ENCODE measurements at places on chromosomes 6 and 20. TPM values are rescaled to one million over a fixed set of nuclear protein-coding genes. Genes with fewer than 3 reads are reported as not detected.

DNAH8 gene
- 0.03 TPM for total RNA-seq

MYCT1 gene
- total RNA-seq = 1.4 TPM

SLC22A7 gene
- not detected for total RNA-seq

NPEPL1 gene
- 21.8 TPM for total RNA-seq

TRAPPC3L gene
- total RNA-seq = not detected

APOBEC2 gene
- not detected for total RNA-seq

EFHC1 gene
- total RNA-seq = 13.8 TPM

RBM24 gene
- 2.7 TPM for total RNA-seq

ARMC12 gene
- not detected for total RNA-seq

GRCh38 chr20:57438552-57438951, 47.4 kb downstream of the RBM38 start:
- H3K27ac ChIP-seq = peak overlapping the region; percentile 90
- H3K4me3 ChIP-seq = no peak overlapping the region
- no peak for DNase-seq
- no peaks in the 10 kb centered on the region for H3K36me3 ChIP-seq
- H3K4me1 ChIP-seq = peaks cover 42% of the 10 kb centered on the region

DNA sequence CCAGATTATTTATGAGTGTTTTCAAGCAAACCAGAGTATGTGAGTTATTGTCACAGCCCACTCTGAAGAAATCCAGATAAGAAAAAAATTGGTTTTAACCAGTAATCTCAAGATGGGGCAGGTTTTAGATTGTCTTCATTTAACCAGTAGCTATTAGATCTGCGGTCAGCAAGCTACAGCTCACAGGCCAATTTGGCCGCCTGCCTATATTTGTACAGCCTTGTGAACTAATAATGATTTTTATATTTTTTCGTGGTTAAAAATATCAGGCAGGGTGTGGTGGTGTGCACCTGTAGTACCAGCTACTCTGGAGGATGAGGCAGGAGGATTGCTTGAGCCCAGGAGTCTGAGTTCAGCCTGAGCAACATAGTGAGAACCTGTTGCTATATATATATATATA, 5.0 kb downstream of the FAM209B start:
- H3K36me3 ChIP-seq = no peaks in the 10 kb centered on the region
- no peaks in the 10 kb centered on the region for H3K27me3 ChIP-seq
- no peak overlapping the region for H3K27ac ChIP-seq

- DNase-seq = no peak
- H3K27me3 ChIP-seq = no peaks in the 10 kb centered on the region
- H3K4me3 ChIP-seq = no peak overlapping the region
- H3K27ac ChIP-seq = no peak overlapping the region
- H3K36me3 ChIP-seq = no peaks in the 10 kb centered on the region
Observed at GRCh38 chr6:38631186-38631783, 8.4 kb downstream of the BTBD9 start.

- peaks cover 14% of the 10 kb centered on the region for H3K4me1 ChIP-seq
- H3K27ac ChIP-seq = no peak overlapping the region
- no peak overlapping the region for H3K4me3 ChIP-seq
- DNase-seq = no peak
Observed at GRCh38 chr6:144372611-144373594, 87.8 kb downstream of the UTRN start.

DNA sequence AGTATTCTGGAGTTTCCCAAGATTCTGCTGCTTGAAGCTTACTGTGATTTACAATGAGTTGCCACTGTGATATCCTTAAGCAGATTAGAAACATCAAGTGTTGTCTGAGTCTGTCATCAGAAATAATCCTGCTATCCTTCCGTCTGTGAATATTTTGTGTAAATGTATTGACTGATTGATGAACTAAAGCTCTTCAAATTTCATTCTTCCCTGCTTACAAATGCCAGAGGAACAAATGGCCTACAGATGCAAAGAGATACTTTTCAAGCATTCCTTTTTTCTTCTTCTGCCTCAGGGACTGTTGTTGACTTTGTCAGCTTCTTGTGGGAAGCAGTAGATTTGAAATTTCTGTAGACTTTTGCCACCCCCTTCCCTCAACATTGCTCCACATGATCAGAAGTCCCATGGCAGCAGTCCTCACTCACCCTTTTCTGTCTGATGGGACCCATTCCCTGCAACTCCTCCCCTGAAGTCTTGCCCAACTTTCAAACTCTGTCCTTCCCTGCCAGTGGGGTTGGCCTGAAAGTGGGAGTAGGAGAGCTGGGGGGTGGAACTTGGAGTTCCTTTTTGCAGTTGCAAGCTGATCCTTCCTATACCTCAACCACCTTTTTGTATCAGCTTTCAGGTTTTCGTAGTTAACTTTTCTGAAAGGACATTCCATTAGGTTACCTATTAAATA, 38.5 kb upstream of the MLIP start:
- H3K27me3 ChIP-seq = no peaks in the 10 kb centered on the region
- DNase-seq = no peak
- H3K4me3 ChIP-seq = no peak overlapping the region
- no peaks in the 10 kb centered on the region for H3K36me3 ChIP-seq
- H3K4me1 ChIP-seq = no peaks in the 10 kb centered on the region

GRCh38 chr6:100633096-100633777, 168.5 kb upstream of the SIM1 start:
- H3K36me3 ChIP-seq = peaks cover 44% of the 10 kb centered on the region
- no peak overlapping the region for H3K27ac ChIP-seq
- H3K27me3 ChIP-seq = no peaks in the 10 kb centered on the region
- no peak overlapping the region for H3K4me3 ChIP-seq
- H3K4me1 ChIP-seq = no peaks in the 10 kb centered on the region

- no peak for DNase-seq
- H3K4me3 ChIP-seq = no peak overlapping the region
- no peak overlapping the region for H3K27ac ChIP-seq
- H3K4me1 ChIP-seq = no peaks in the 10 kb centered on the region
Observed at GRCh38 chr20:46743088-46743487, 33.6 kb downstream of the SLC2A10 start.

DNA sequence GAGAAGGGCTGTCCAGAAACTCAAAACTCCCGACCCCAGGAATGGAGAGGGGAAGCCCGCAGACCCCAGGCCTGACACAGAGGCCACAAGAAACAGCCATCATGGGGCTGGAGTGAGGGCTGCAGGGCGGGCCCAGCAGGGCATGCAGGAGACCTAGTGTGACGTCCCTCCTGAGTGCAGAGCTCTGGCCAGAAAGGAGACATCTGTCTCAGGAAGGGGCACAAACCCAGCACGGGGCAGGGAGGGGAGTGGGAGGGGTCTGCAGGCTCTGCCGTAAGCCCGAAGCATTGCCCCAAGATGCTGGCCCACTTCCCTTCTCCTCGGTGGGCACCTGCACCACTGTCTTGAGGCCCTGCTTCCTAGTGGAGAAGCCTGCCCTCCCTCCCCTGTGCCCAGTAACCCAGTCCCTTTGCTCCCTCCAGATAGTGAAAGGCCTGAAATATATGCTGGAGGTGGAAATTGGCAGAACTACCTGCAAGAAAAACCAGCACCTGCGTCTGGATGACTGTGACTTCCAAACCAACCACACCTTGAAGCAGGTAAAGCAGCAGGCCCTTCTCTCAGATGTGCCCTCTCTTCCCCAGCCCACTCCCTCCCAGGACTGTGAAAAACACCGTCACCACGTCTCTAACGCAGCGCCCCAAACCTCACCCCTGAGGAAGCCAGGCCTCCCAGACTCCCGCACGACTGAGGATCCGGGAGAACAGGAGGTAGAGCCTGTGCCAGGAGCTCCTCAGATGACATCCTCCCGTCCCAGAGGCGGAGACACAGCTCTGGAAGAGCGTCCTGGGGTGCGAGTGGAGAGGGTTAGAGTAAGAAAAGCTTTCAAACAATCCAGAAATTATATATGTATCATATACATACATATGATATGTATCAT, 9.7 kb downstream of the CST7 start:
- H3K27ac ChIP-seq = no peak overlapping the region
- H3K4me1 ChIP-seq = no peaks in the 10 kb centered on the region
- no peak for DNase-seq
- no peaks in the 10 kb centered on the region for H3K27me3 ChIP-seq
- no peak overlapping the region for H3K4me3 ChIP-seq
- peaks cover 80% of the 10 kb centered on the region for H3K36me3 ChIP-seq

DNA sequence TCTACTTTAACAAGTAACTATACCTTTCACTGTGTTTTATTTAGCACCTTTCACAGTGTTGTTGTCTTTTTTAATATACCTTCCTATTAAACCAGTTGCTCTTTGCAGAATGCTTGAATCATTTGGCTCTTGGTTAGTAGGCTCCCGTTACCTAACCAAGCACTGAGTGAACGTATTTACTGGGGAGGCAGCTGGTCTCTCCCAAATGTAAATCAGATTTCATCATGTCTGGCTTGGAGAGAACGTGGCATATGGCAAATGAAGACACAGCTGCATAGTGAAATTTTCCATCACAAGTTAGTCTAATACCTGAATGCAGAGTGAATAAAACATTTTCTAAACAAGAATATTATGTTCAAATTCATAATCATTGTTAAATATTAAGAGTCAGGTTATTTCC, 12.4 kb downstream of the HTR1E start:
- H3K36me3 ChIP-seq = no peaks in the 10 kb centered on the region
- H3K4me1 ChIP-seq = no peaks in the 10 kb centered on the region
- H3K4me3 ChIP-seq = no peak overlapping the region
- DNase-seq = no peak
- no peak overlapping the region for H3K27ac ChIP-seq
- no peaks in the 10 kb centered on the region for H3K27me3 ChIP-seq

DNA sequence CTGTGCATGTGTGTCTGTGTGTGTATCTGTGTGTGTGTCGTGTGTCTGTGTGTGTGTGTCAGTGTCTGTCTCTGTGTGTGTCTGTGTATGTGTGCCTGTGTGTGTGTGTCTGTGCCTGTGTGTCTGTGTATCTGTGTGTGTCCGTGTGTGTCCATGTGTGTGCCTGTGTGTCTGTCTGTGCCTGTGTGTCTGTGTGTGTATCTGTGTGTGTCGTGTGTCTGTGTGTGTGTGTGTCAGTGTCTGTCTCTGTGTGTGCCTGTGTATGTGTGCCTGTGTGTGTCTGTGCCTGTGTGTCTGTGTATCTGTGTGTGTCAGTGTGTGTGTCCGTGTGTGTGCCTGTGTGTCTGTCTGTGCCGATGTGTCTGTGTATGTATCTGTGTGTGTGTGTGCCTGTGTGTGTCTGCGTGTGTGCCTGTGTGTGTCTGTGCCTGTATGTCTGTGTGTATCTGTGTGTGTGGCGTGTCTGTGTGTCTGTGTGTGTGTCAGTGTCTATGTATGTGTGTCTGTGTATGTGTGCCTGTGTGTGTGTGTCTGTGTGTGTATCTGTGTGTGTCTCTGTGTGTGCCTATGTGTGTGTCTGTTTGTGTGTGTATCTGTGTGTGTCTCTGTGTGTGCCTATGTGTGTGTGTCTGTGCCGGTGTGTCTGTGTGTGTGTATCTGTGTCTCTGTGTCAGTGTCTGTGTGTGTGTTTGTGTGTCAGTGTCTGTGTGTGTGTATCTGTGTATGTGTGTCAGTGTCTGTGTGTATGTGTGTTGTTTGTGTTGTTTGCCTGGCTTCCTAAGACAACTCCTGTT, 11.6 kb downstream of the SNPH start:
- H3K36me3 ChIP-seq = no peaks in the 10 kb centered on the region
- no peaks in the 10 kb centered on the region for H3K27me3 ChIP-seq
- H3K4me3 ChIP-seq = no peak overlapping the region
- H3K27ac ChIP-seq = no peak overlapping the region

GRCh38 chr6:106849120-106849519, 125.4 kb downstream of the CD24 start:
- no peaks in the 10 kb centered on the region for H3K4me1 ChIP-seq
- no peak overlapping the region for H3K4me3 ChIP-seq
- no peaks in the 10 kb centered on the region for H3K36me3 ChIP-seq
- no peak overlapping the region for H3K27ac ChIP-seq
- DNase-seq = no peak
- H3K27me3 ChIP-seq = no peaks in the 10 kb centered on the region

GRCh38 chr6:17417817-17418216, 24.4 kb downstream of the CAP2 start:
- H3K27me3 ChIP-seq = no peaks in the 10 kb centered on the region
- H3K4me1 ChIP-seq = no peaks in the 10 kb centered on the region
- DNase-seq = no peak
- no peaks in the 10 kb centered on the region for H3K36me3 ChIP-seq
- no peak overlapping the region for H3K4me3 ChIP-seq

DNA sequence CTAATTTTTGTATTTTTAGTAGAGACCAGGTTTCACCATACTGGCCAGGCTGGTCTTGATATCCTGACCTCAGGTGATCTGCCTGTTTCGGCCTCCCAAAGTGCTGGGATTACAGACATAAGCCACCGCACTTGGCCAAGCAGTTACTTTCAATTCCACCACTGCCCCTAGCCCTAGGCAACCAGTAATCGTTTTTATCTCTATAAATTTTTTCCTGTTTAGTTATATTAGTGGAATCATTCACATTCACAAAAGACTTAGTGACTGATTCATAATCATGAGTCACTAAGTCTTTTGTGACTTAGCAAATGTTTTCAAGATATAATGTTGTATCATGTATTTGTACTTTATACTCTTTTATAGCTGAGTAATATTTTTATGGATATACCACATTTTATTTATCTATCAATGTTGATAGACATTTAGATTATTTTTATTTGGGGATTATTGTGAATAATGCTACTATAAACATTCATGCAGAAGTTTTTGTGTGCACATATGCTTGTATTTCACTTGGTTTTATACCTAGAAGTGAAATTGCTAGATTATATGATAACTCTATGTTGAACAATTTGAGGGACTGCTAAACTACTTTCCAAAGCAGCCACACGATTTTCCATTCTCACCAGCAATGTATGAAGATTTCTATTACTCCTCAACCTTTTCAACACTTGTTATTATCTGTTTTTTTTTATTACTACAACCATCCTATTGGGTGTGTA, 421.4 kb upstream of the ID4 start:
- no peak overlapping the region for H3K27ac ChIP-seq
- H3K4me1 ChIP-seq = peaks cover 10% of the 10 kb centered on the region
- no peak for DNase-seq
- H3K27me3 ChIP-seq = no peaks in the 10 kb centered on the region

- no peaks in the 10 kb centered on the region for H3K36me3 ChIP-seq
- H3K27ac ChIP-seq = no peak overlapping the region
- no peak for DNase-seq
- H3K27me3 ChIP-seq = no peaks in the 10 kb centered on the region
- no peak overlapping the region for H3K4me3 ChIP-seq
Observed at GRCh38 chr6:113526995-113527394, 330.1 kb upstream of the MARCKS start.

DNA sequence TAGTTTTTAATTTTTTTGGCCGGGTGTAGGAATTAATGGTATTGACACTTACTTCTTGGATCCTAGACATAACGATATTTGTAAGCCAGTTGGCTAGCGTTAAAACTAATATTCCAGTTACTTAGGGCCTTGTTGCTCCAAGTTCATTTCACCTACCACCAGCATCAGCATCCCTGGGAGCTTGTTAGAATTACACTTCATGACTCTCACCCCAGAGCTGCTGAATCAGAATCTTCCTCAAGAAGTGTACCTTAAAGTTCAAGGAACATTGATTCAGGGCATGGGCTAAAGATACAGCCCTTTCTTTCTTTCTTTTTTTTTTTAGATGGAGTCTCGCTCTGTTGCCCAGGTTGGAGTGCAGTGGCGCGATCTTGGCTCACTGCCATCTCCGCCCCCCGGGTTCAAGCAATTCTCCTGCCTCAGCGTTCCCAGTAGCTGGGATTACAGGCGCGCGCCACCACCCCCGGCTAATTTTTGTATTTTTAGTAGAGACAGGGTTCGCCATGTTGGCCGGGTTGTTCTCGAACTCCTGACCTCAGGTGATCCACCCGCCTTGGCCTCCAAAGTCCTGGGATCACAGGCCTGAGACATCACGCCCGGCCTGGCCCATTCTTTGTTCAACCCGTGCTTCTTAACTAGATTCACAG, 1.1 kb downstream of the SLX4IP start:
- H3K27me3 ChIP-seq = no peaks in the 10 kb centered on the region
- no peak for DNase-seq
- peak overlapping the region; percentile 91 for H3K4me3 ChIP-seq
- H3K4me1 ChIP-seq = peaks cover 43% of the 10 kb centered on the region
